ENCODE measurements at places on chromosomes 12 and 14.

GRCh38 chr14:55341781-55342180 is 69.8 kb downstream of the ATG14 start:
- no peak for DNase-seq

DNA sequence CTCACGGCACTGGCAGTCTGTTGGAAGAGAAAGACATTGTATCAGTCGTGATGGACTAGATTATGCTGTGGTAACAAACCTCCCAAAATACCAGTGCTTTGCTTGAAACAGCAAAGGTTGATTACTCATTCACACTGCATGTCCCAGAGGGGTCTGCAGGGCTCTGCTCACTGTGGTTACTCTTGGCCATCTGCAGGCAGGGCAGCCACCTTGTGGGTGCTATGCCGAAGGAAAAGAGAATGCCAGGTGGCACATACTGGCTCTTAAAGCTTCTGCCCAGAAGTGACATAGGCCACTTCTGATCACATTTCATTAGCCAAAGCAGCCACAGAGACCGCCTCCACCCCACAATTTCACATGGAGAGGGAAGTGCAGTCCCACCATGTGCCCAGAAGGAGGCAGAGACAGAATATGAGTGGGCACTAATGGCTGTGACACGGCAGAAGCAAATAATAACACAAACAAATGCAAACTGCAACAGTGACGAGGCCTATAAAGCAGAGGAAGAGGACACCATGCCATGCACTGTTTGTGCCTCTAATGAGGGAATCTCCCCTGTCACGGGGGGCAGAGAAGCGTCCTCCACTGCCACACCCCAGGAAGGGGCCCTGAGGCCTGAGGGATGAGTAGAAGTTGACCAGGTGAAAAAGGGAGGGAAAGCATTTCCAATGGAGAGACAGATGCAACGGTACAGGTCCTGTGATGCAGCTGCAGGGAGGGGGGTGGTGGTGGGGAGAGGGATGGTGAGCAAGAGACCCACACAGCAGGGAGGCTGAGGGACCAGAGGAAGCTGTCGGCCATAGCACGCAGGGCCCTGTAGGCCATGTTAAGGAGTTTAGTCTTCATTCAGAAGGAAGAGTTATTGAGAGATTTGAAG is 51.7 kb upstream of the KICS2 start:
- peak; percentile 27 for DNase-seq

DNA sequence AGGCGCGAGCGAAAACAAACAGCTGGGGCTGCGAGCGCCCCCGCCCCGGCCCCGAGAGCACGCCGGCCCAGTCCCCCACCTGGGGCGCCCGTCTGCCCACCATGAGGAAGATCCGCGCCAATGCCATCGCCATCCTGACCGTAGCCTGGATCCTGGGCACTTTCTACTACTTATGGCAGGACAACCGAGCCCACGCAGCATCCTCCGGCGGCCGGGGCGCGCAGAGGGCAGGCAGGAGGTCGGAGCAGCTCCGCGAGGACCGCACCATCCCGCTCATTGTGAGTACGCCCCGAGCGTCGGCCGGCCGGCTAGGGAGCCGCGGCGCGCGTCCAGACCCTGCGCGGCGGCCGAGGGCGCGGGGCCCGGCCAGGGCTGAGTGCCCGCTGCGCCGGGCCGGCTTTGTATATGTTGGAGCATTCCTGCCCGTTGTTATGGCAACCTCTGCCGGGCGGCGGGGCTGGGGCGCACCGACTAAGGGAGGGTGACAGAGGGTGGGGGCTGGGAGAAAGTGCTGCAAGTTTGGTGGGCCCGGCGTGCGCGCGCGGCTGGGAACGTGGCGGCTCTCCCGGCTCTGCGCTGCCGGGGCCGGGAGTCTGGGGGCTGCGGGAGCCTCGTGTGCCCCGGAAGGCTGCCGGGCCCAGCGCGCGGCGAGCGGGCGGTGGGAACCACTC is 367 bp downstream of the GALNT16 start:
- peak; percentile 50 for DNase-seq

- DNase-seq = no peak
Measured at GRCh38 chr12:80749456-80749855, 32.7 kb downstream of the MYF5 start.

- DNase-seq = no peak
Measured at GRCh38 chr12:25089738-25090137, 105.2 kb downstream of the DNAI7 start.

DNA sequence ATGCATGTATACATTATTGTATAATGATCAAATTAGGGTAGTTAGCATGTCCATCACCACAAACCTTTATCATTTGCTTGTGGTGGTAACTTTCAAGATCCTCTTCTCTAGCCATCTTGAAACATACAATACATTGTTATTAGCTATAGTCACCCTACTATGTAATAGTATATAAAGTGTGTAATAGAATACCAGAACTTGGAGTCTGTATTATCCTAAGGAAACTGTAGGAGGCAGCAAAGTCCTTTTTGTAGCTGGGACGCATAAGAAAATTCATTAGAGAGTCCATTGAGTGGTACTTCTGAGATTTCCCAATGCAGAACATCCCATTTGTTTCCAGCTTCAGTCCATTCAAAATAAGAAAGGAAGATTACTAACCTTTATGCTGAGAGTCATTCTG is 325.9 kb upstream of the LRFN5 start:
- DNase-seq = no peak

GRCh38 chr14:58844544-58844943 is 206.8 kb downstream of the DACT1 start:
- no peak for DNase-seq

All from GM13976 (cell line).